Stimulated activated CD4-positive, alpha-beta T cell treated with anti-CD3 and anti-CD28 coated beads, Interleukin-1b, Interleukin-23, amount 100 ng/mL, for 48 hours (primary cell): ENCODE measurements at places on chromosomes 3 and 15.

GRCh38 chr15:94412979-94413746 is 181.8 kb downstream of the MCTP2 start:
- DNase-seq, result no peak

GRCh38 chr15:38050529-38051448 is 116.3 kb downstream of the TMCO5A start:
- no peak for DNase-seq

GRCh38 chr15:27328186-27328585 is 357.2 kb downstream of the GABRG3 start:
- DNase-seq, result no peak

- DNase-seq, result no peak
Measured at GRCh38 chr15:98804057-98804380, 155.7 kb downstream of the IGF1R start.

GRCh38 chr15:89414571-89414970 is 79.9 kb upstream of the POLG start:
- no peak for DNase-seq

DNA sequence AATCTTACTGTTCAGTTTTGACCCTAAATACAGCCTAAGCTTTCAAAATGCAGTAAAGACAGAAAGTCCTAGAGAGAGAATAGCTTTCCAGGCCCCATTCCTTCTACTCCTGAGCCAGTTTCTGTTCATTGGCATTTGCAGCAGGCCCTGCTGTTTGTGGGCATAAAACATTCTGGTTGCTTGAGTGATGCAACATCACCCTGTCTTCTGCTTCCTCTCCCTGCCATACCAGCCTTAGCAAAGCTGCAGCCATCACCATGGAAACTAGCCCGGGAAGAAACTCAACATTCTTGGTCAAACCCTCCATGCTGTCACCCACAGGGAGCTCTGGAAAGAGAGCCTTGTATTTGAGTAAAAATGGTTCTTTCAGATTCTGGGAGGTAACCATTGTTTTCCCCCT is 325.7 kb downstream of the MAGI1 start:
- DNase-seq, result no peak

- peak; percentile 7 for DNase-seq
Measured at GRCh38 chr15:69161079-69161877, 843 bp downstream of the GLCE start.

GRCh38 chr3:57787867-57788623 is 31.9 kb downstream of the SLMAP start:
- no peak for DNase-seq

- no peak for DNase-seq
Measured at GRCh38 chr15:42087926-42088800, 6.2 kb downstream of the PLA2G4D start.

- DNase-seq, result no peak
Measured at GRCh38 chr3:50545781-50546180, 21.8 kb downstream of the C3orf18 start.

GRCh38 chr3:149442851-149443544 is 31.5 kb upstream of the TM4SF4 start:
- no peak for DNase-seq

GRCh38 chr3:138227650-138228049 is 40.5 kb downstream of the ARMC8 start:
- DNase-seq, result no peak

GRCh38 chr3:122235147-122235546 is 51.7 kb downstream of the CASR start:
- DNase-seq, result no peak

DNA sequence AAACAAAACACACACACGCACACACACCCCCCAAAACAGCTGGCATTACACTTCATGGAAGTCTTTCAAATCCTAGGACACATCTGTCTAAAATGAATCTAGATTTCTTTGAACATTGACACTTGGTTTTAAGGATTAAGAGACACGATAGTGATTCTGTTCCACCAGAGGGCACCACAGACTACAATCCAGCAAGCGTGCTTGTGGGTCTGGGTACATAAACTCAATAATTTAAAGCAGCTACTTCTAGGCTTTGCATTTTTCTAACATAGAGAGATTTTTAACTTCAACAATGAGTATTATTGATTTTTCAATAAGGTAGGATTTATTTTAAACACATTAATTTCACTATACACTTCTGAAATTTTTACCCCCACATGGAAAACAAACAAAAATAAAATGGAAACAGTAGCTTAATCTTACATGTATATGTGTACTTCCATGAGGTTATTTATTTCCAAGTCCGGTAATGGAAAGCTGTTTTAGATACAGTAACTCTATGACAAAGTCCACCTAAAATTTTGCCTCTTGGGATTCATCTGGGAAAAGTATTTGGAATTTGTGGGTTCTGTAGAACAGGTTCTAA is 564.0 kb upstream of the TGFBR2 start:
- peak; percentile 56 for DNase-seq

DNA sequence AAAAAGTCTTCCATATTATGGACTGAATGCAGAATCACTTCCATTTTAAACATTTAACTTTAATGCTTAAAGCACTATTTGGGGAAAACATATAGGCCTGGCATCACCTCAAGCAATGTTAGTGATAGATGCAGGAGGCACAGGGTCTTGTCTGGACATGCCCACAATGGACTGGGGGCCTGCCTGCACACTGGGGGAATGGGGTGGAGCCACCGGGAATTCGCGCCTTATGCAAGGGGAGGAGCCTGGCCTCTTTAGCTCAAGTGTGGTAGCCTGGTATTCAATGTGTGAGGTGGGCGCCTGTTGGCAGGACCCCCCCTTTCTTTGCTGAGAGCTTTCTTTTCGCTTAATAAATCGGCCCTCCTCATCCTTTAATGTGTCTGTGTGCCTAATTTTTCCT is 29.9 kb downstream of the ACKR4 start:
- DNase-seq, result no peak

DNA sequence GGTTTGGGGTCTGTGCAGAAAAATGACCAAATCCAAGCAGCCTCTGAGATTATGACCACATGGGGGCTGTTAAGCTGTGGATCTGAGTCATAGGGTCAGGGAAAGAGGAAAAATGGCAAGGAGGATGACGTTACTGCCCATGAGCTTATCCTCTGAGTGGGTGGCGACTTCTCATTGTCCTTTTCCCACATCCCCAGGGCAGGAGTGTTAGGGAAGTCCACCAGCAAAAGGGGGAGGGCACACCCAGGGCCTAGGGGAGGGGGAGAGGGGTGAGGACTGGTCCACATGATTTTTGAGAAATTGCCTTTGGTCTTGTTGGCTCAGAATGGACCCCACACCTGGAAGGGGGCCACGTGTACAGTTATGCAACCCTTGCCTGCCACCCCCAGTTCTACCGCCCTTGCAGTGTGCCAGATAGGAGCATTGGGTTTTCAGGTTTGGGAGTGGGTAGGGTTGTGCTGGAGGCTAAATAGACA is 2.6 kb downstream of the CD276 start:
- DNase-seq, result no peak

- DNase-seq, result no peak
Measured at GRCh38 chr15:32033186-32033890, 3.0 kb downstream of the CHRNA7 start.

DNA sequence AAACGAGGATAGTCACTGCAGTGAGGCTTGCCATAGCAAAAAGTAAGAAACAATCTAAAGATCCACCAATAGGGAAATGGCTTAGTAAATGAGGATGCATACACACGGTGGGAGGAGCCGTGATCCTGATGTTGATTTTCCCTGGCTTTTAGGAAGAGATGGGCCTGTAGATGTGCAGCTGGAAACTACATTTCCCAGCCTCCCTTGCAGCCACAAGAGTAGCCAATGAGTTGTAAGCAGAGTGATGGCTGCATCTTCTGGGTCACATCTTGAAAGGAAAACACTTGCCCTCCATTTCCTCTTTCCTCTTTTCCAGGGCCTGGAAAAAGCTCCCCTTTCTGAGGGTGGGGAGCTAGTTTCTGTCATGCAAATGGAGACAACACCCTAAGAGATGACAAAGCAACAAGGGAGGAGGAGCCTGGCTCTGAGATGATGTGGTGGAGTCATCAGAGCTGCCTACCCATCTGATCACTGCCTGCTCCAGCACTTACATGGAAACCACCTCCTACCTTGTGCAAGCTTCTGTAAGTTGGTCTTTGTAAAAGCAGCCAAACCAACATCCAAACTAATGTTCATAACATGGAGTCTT is 139.1 kb downstream of the TLE3 start:
- DNase-seq, result no peak

DNA sequence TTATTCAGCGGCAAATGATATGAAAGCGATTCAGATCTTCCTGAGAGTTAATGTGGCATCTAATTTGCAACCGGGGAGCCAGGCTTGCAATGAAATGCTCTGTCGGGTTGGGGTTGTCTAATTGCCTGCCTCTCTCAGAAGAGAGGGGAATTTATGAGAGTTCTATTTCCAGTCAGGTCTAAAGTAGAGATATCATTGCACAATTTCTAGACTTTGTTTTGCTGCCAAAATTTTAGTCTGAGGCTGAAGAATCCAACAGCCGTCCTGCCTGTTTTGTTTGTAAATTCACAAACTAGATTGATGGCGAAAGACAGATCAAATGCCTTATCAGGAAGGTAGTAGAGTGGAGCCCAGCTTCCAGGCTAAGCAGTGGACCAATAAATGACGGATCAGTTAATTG is 610 bp downstream of the LIPC start:
- DNase-seq, result no peak

GRCh38 chr15:59812250-59812870 is 123.2 kb upstream of the BNIP2 start:
- DNase-seq, result no peak

GRCh38 chr15:92492551-92493115 is 99.0 kb downstream of the ST8SIA2 start:
- DNase-seq, result no peak

DNA sequence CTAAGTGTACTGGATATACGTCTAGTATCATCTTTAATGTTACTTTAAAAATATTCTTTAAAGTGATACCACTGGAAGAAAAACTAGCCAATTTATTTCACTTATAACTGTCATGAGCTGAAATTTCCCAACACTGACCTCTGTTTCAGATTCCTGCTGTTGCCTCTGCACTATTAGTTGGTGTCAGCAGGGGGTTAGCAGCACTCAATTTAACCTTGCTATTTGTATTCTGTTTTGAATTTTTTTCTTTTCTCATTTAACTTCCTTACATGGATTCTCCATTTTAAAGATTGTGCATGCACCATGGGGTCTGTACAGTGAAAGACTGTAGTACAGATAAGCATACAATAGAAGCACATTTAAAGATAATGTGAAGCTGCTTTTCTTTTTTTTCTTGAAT is 169.2 kb downstream of the UBE2E2 start:
- DNase-seq, result no peak

DNA sequence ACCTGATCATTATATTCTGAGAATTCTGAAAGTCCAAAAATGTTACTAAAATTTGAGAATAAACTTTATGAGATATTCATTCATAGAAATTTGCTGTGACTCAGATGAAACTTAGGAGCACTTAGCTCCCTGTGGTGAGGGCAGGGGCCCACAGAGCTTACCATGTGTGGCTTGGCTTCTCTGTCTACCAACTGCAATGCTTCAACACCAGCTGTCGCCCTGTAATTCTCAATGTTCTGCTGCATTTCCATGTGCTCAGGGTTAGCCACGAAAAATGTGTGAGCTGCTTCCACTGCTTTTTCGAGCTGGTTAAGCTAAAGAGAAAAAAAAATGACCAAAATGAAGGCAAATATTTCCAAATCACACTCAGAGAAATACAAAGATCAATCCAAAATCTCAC is 125.6 kb downstream of the P3H2 start:
- no peak for DNase-seq

DNA sequence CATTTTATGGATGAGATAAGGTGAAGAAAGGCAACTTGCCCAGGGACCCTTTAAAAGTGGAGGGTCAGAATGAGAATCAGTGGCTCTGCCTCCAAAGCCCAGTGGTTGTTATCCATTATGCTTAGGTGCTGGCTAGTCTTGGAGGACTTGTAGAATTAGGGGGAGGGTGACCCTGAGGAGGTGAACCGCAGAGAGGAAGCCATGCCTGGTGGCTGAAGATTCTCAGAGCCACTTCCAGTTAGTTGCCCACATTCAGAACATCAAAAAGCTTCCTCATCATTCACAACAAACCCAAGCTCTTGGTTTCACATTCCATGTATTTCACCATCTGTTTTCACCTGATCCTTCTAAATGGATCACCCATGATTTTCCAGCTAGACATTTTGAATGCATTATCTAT is 11.2 kb downstream of the EBLN2 start:
- DNase-seq, result no peak

DNA sequence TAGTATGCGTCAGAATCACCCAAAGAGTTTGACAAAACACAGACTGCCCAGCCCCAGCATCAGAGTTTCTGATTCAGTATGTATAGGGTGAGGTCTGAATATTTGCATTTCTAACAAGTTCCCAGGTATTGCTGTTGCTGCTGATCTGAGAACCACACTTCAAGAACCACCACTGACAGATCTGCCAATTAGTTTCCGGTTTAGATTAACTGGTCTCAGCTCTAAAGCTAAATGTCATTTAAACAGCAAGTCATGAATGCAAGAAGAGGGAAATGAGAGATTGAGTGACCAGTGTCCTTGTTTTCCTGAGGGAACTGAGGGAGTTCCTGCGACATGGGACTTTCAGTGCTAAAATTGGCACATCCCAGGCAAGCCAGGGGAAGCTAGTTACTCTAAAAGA is 305.0 kb downstream of the ZNF385D start:
- DNase-seq, result no peak

GRCh38 chr3:47985381-47985780 is 30.8 kb downstream of the MAP4 start:
- DNase-seq, result no peak

DNA sequence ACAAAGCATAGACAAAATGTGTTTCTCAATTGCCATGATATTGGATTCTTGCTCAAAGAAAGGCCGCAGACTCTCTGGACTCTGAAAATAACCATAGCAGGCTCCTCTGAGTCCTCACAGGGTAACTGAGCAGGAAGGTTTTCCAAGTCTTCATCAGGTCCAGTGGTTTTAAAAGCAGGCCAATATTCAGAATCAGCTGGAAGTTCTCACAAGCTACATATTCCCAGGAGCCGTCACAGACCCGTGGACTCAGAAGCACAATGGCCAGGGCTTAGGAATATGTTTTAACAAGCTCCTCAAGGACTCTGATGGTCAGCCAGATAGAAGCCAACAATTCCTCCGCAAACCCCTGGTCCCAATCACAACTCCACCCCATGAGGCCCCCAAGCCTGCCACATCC is 256.1 kb upstream of the ADAMTS9 start:
- DNase-seq, result no peak

DNA sequence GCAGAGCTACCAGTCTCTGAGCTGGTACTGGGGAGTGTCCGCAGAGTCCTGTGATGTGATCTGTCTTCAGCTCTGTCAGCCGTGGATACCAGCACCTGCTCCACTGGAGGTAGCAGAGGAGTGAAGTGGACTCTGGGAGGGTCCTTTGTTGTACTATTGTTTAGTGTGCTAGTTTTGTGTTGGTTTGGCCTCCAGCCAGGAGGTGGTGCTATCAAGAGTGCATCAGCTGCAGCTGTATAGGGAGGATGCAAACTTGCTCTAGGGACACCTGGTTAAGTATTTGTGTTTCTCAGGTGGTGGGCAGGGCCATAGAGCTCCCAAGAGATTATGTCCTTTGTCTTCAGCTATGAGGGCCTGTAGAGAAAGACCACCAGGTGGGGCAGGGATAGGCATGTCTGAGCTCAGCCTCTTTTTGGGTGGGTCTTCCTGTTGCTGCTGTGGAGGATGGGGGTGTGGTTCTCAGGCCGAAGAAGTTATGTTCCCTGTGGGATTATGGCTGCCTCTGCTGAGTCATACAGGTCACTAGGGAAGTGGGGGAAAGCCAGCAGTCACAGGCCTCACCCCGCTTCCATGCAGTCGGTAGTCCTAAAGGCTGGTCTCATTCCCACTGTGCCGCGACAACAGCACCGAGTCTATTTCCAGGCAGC is 443.2 kb upstream of the TBL1XR1 start:
- no peak for DNase-seq

GRCh38 chr3:67783281-67784250 is 129.2 kb upstream of the SUCLG2 start:
- no peak for DNase-seq
